ENCODE measurements at places on chromosomes 4 and X.

DNA sequence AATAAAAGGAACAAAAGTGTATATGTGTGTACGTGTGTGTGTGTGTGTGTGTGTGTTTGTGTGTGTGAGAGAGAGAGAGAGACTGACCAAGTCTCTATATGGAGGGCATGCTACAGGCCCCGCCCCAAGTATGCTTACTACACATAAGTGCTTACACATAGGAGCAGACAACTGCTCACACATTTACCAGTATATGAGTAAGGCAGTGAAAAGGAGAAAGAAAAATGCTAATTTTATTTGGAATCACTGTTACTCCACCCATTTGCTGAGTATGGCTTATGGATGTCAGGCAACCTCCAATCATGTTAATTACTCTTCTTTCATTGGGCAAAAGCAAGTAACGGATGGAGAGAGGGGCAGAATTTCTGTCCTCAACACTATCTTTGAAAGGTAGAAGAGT lies 107.6 kb upstream of the STK26 start:
- DNase-seq = no peak

DNA sequence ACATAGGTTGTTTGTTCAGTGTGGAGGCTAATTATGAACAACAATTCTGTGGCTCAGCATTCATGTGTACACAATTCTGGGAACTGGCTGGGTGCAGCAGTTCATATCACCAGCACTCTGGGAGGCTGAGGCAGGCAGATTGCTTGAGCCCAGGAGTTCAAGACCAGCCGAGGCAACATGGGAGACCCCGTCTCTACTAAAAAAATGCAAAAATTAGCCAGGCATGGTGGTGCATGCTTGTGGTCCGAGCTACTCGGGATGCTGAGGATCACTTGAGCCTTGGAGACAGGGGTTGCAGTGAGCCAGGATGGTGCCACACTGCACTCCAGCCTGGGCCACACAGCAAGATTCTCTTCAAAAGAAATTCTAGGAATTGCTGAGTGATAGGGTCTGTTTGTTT lies 4.5 kb upstream of the PPP2R2C start:
- no peak for DNase-seq

GRCh38 chrX:121831601-121832000 lies 784.2 kb downstream of the GLUD2 start:
- DNase-seq = no peak

DNA sequence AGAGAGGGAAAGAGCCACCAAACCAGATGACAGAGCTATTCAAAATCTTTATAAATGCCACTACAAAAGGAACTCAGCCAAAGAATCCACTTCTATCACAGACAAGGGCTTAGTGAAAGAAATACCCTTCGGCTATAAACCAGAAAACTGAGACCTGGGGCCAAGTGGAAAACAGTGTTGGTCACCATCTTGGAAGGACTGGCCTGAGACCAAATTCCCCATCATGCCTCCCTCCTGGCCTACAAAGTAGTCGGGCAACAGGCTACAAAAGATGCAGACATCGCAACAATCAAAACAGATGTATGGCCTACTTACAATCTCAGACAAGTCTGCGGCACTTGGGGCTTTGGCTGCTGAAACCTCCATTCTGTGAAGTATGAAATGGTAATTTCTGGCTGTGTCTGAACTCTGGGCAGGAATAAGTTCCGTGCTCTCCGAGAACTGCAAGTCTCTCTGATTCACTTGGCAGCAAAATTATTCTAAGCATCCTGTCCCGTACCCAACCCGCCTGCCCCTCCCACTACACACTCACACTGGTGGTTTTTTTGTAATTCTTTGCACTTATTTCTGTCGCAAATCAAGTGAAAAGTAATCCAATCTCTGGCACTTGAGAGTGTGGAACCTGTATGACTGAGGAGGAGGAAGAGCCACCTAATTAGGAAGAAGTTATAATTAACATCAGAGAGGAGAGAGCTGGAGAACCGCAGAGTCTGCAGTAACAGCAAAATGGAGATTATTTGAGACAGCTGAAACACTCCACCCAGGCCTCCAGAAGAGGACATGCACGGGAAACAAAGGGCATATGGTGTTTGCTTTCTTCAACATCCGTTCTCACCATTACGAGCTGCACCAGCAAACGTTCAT lies 87.8 kb downstream of the SH3KBP1 start:
- DNase-seq = no peak

- no peak for DNase-seq
Measured at GRCh38 chr4:108849611-108850168, 86.8 kb upstream of the ETNPPL start.

- DNase-seq = no peak
Measured at GRCh38 chr4:153652051-153652784, 31.9 kb upstream of the TLR2 start.

- no peak for DNase-seq
Measured at GRCh38 chr4:3304831-3305609, 12.2 kb downstream of the RGS12 start.

GRCh38 chr4:155608225-155608885 lies 58.3 kb upstream of the GUCY1A1 start:
- no peak for DNase-seq

GRCh38 chr4:70728091-70728490 lies 6.3 kb downstream of the RUFY3 start:
- no peak for DNase-seq

DNA sequence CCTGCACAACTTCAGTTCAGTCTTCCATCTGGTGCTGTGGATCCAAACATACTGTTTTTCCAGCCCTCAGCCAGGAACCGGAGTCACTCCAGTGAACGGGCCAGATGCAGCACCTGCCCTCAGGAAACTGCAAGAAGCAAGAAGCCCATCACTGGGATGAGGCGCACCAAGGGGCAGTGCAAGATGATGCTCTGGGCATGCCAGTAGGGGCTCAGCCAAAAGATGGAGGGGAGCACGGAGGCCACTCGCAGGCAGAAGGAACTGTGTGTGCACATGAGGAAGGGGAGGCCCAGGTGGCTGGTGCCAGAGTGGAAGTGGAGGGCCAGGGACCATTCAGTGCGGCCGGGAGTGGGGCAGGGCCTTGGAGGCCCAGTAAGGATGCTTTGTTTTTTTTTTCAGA lies 161.7 kb upstream of the MAMLD1 start:
- DNase-seq = no peak

- DNase-seq = no peak
Measured at GRCh38 chr4:152927737-152928136, 8.4 kb upstream of the FHDC1 start.

DNA sequence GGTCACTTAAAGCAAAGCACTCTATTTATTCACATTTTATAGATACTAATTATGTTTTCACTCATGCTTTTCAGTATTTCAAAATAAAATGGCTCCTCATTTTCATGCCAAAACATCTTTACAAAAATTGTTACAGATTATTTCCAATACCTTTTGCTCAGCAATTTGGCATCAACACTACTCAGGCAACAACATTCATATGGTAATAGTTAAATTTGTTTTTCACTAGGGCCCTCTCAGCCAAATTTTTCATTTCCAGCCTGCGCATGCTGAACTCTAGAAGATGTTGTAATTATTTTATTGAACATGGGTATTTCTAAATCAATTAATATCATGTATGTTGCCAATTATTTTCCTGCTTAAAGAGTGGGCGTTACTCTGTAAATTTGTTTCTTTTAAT lies 225.6 kb downstream of the ANTXR2 start:
- DNase-seq = no peak

DNA sequence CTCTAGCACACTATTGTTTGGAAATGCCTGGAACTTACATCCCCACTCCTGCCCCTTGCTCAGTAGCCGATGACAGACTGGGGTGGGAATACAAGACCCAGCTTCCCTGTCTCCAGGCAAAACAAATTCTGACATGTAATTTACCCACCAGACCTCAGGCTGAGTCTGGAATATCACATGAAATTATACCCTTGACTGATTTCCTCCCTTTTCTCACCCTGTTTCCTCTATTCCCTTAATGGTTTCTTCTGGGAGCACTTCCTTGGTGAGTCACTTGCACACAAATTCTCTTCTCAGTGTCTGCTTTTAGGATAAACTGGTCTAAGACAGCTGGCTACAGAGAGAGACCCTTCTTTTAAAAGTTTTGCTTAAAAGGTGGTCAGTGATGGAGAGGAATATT lies 65.8 kb upstream of the DIPK2B start:
- DNase-seq = no peak

DNA sequence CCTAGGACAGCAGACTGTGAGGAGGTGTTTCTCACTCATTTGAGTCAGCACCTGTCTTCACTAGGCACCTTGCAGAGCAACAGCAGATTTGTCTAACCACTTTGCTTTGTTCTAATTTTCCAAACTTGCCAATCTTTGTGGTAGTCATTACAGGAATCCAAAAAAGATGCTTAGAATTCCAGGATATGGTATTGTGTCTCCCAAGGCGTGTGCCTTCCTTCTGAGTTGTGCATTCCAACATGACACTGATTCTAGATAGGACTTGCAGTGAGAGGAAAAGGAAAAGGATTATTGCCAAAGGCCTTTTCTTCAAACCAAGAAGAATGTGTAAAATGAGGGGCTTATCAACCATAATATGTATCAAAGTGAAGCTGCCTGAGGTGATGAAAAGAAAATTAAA lies 126.2 kb downstream of the MAPK10 start:
- no peak for DNase-seq

GRCh38 chrX:103831342-103831802 lies 685 bp downstream of the RAB9B start:
- no peak for DNase-seq

Data from stimulated activated CD4-positive, alpha-beta T cell treated with anti-CD3 and anti-CD28 coated beads, Interleukin-1b, Interleukin-23, amount 100 ng/mL, for 1 hour (primary cell).